H1 (cell line): ENCODE measurements at places on chromosomes 1 and 21.
A peak's percentile ranks its signal among the peaks of the same experiment; 100 is the strongest.

DNA sequence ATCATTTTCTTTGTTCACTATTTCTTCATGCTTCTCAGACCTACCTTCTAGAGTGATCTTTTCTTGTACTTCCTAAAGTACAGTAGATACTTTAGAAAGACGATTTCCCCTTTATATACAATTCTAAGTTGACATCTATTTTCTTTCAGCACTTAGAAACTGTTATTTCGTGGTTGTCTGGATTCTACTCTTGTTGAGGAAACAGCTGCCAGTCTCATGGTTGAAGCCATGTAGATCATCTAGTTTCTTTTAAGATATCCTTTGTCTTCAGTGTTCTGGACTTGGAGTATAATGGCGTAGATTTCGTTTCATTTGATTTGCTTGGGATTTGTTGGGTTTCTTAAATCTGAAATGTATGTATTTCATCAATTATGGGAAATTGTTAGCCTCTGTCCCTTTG lies 67.6 kb downstream of the PKN2 start:
- no peak overlapping the region for H3K4me3 ChIP-seq
- no peak for DNase-seq
- no peaks in the 10 kb centered on the region for H3K27me3 ChIP-seq
- no peaks in the 10 kb centered on the region for H3K36me3 ChIP-seq
- H3K27ac ChIP-seq, result no peak overlapping the region

DNA sequence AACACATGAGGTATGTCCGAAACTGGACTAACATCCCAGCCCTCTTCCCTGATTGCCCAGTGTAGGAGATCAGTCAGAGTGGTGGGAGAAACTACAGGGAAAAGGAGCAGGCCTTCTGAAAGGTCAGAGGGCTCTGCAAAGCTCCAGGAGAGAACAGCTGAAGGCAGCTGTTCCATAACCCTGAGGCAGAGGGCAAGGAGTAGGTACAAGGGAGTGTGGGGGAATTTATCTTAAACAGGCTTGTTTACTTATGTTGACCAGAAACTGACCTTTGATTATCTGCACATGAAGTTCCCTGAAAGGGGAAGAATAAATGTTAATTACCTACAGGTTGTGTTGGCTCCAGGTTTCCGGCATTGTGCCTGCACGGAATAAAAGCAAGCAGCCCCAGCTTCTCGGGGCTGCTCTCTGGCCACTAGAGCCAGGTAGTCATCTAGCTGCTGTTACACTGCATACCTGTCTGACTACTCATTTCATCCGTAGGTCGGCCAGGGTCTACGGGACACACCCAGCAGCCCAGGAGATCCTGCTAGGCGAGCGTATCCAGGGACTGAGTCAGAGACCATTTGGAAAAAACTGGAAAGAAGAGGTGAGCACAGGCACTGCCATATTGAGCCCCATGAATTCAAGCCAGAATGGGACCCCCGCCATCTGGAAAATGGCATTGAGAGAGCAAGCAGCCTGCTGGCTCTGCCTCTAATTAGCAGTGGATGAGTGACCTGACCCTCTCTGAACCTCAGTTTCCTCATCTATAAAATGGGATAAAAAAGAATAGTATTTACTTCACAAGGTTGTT lies 14.9 kb upstream of the PAQR7 start:
- no peak overlapping the region for H3K4me3 ChIP-seq
- H3K36me3 ChIP-seq, result no peaks in the 10 kb centered on the region
- peaks cover 7% of the 10 kb centered on the region for H3K4me1 ChIP-seq
- no peaks in the 10 kb centered on the region for H3K27me3 ChIP-seq
- no peak for DNase-seq

DNA sequence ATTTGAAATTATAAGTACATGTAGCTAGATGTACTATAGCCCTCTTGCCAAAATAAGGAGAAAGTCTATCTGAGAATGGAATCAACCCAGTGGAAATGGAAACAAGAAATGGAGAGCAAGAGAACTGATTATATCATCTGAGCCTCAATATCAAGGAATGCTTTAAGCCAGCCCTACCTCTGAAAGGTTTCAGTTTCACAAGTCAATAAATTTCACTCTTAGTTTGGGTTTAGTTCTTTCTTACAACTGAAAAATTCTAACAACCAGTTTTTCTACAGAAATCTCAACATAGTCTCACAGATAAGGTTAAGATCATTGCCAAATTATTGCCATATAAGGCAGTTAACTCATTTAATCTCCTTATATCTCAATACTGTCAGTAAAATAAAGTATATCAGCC lies 80.0 kb downstream of the EPS15 start:
- H3K4me1 ChIP-seq, result no peaks in the 10 kb centered on the region
- no peak overlapping the region for H3K4me3 ChIP-seq
- H3K27ac ChIP-seq, result no peak overlapping the region
- H3K36me3 ChIP-seq, result peaks cover 8% of the 10 kb centered on the region; the same call in 1 of the 2 replicates

DNA sequence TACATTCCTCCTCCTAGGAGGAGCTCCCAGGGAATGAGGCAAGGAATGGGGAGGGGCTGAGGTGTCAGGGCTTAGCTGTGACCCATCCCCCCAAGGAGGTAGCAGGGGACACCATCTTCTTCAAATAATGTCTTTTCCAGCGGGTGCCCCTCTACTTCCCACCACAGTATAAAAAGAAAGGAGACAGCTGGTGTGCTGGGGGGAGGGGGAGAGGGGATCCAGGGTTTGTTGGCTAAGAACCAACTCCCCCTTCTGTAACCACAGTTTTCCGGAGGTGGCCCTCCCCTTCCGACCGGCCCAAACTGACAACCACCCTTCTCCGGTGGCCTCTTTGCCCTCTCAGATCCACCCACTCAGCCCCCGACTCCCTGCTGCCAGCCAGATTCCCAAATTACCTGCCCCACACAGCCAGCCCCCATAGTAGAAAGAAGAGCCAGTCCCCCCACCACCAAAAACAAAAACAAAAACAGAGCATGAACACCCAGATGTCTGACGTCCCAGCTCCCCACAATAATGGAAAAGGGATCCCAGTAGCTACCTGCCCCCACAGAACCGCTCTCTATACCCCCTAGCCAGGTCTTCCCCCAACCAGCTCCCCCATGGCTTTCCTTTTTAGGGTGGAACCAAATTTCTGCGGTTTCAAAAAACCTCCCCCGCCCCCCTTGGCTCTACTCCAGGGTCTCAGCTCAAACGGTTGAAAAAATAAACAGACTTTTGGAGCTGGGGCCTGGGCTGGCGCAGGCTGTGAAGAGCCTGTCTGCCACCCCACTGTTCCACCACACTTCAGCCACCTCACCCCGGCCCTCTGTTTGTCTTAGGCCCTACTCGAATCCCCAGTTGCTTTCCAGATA lies 2.1 kb downstream of the ARHGEF2 start:
- peak overlapping the region; percentile 97; the same call in 1 of the 2 replicates for H3K4me3 ChIP-seq
- peaks cover 32% of the 10 kb centered on the region for H3K4me1 ChIP-seq
- no peaks in the 10 kb centered on the region for H3K36me3 ChIP-seq
- no peak overlapping the region for H3K27ac ChIP-seq
- H3K27me3 ChIP-seq, result no peaks in the 10 kb centered on the region
- DNase-seq, result peak; percentile 50

DNA sequence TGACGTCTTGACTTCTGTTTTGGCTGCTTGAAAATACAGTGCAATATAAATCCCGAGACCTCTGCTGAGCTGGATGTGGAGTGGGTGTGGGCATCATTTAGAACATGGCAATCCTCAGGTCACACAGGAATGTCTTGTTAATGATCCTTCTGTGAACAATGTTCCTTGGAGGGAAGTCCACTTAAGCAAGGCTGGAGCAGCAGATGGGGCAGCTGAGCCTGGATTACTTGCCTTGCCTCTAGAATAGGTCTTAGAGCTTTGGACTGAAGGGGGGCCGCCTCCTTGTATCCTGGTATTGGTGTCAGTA lies 926 bp upstream of the SCMH1 start:
- H3K27ac ChIP-seq, result no peak overlapping the region
- no peaks in the 10 kb centered on the region for H3K36me3 ChIP-seq
- no peak for DNase-seq
- H3K4me3 ChIP-seq, result peak overlapping the region; percentile 69; the same call in 1 of the 2 replicates
- peaks cover 2% of the 10 kb centered on the region for H3K27me3 ChIP-seq
- peaks cover 6% of the 10 kb centered on the region for H3K4me1 ChIP-seq

GRCh38 chr1:82453511-82454185 lies 652.9 kb downstream of the ADGRL2 start:
- DNase-seq, result no peak
- H3K4me3 ChIP-seq, result no peak overlapping the region
- H3K27me3 ChIP-seq, result no peaks in the 10 kb centered on the region
